ENCODE measurements at places on chromosomes 13 and 19.

- no peak for DNase-seq
Measured at GRCh38 chr13:59461411-59461810, 702.3 kb downstream of the DIAPH3 start.

- DNase-seq, result no peak
Measured at GRCh38 chr13:83980331-83980730, 98.1 kb upstream of the SLITRK1 start.

GRCh38 chr19:42018503-42019193 is 24.6 kb upstream of the ATP1A3 start:
- no peak for DNase-seq

GRCh38 chr19:55252760-55253663 is 5.8 kb downstream of the PPP6R1 start:
- DNase-seq, result no peak

DNA sequence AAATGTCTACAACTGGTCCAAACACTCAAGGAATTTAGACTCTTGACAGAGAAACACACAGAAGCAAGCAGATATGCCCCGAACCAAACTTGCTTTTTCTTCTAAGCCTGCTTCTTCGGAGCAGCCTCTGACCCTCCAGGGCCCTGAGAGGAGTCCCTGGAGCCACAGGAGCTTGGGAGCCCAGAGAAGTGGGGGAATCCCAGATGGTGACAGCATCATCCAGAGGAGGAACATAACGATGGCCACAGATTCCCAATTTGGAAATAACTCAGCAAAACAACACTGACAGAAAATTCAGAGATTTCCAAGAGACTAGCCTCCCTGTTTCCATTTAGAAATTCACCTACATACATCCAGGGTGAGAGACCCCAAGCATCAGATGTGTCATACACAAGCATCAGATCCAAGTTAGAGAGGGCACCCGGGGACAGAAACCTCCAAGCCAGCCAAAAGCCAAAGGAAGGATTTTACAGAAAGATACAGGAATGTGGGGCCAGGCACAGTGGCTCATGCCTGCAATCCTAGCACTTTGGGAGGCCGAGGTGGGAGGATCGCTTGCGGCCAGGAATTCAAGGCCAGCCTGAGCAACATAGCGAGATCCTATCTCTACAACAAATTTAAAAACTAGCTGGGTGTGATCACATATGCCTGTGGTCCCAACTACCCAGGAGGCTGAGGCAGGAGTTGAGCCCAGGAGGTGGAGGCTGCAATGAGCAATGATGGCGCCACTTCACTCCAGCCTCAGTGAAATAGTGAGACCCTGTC is 2.0 kb upstream of the PVR start:
- no peak for DNase-seq

- DNase-seq, result no peak
Measured at GRCh38 chr19:18901491-18901890, 5.5 kb upstream of the CERS1 start.

DNA sequence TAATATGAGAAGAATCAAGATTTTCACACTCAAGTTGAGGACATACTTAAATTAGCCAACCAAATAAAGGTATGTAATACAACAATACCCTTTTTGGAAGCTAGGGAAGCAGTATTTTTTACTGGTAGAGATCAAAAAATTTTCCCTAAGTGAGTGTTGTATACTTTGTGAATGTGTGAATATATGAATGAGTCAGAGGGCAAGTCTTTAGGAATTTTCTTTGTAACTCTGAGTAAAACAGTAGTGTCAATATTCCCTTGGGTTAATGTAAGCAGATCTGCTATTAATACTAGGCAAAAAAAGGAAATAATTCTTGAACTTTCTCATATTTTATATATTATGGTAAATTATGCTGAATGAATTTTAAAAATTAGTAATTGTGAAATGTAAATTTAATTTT is 1161.8 kb upstream of the MIR17HG start:
- no peak for DNase-seq

GRCh38 chr13:33202644-33203169 is 82.8 kb downstream of the STARD13 start:
- DNase-seq, result no peak

DNA sequence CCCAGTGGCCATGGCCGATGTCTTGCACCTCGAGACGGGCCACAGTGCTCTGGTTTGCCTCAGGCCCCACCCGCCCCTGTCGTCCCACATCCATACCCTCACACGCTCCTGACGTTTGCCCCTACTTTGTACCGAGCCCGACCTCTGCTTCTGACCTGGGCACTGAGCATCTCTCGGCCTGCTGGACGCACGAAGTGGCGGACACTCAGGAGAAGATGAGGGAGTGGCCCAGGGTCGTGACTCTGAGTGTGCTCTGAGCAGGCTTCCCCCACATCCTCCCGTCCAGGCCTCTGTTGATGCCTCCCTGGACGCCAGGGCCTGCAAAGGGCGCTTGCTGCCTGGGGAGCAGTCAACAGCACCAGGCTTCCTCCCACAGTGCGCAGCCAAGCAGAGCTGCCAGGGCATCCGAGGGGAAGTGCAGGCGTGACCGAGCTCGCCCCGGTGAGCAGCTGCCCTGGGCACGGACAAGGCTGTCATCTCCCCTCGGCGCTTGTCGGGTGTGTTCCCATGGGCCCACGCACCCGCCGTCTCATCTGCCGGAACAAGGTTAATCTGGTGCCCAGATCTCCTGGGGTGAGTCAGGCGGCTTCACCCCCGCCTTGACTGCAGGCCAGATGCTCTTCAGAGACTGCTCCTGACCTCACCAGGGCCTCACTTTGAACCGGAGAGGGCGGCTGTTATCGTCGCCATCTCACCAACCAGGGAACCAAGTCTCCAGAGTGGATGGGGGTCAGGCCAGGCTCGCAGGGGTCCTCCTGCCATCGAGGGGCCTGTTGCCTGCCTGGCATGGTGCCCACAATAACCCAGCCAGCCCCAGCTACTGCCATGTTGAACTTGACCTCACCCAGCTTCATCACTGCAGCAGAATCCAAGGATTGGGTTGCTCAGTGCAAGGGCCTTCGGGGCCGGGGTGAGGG is 27.2 kb downstream of the COMP start:
- DNase-seq, result no peak

- no peak for DNase-seq
Measured at GRCh38 chr19:13033819-13034611, 38.7 kb downstream of the NFIX start.

DNA sequence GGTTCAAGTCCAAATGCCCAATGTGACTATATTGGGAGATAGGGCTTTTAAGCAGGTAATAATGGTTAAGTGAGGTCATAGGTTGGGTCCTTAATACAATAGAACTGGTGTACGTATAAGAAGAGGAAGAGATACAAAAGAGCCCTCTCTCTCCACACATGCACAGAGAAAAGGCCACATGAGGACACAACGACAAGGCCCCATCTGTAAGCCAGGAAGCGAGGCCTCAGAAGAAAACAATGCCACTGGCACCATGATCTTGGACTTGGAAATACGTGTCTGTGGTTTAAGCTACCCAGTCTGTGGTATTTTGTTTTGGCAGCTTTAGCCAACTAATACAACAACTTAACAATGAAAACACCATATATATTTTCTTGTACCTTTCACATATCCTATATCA is 23.4 kb upstream of the RFC3 start:
- no peak for DNase-seq

- no peak for DNase-seq
Measured at GRCh38 chr13:97261254-97262005, 39.3 kb downstream of the MBNL2 start.

- no peak for DNase-seq
Measured at GRCh38 chr13:73273745-73274144, 214.9 kb downstream of the KLF5 start.

DNA sequence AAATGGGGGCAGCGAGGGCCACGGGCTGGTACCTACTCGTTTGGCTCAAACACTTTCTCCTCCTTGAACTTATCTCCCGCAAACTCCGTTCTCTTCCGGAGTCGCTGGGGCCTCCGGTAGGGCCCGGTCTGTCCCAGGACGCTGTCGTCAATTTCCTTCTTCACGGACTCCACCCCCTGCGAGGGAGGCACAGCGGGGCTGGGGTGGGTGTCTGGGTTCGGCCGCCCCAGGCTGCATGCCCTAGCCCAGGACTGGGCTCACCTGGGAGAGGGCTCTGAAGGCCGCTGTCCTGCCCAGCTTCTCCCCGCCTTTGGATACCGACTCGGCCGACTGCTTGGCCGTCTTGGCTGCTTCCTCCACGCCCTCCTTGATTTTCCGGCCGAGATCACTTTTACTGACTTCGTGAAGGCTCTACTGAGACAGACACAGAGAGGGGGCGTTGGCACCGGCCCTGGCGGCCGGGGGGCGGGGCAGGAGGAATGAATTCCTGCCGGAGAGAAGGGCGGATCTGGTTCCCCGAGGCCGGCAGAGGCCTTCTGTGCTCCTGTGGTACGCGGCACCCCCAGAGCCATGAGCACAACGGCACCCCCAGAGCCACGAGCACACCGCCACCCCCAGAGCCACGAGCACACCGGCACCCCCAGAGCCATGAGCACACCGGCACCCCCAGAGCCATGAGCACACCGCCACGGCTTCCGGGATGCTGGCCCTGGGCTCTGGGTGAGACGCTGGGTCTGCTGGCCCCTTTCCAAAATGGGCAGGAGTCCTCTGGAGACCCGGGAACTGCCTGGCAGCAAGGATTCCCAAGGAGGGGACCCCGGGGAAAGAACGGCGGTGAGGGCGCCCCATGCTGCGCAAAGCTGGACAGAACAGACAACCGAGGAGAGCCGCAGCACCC is 8.1 kb upstream of the CTXN1 start:
- DNase-seq, result no peak

DNA sequence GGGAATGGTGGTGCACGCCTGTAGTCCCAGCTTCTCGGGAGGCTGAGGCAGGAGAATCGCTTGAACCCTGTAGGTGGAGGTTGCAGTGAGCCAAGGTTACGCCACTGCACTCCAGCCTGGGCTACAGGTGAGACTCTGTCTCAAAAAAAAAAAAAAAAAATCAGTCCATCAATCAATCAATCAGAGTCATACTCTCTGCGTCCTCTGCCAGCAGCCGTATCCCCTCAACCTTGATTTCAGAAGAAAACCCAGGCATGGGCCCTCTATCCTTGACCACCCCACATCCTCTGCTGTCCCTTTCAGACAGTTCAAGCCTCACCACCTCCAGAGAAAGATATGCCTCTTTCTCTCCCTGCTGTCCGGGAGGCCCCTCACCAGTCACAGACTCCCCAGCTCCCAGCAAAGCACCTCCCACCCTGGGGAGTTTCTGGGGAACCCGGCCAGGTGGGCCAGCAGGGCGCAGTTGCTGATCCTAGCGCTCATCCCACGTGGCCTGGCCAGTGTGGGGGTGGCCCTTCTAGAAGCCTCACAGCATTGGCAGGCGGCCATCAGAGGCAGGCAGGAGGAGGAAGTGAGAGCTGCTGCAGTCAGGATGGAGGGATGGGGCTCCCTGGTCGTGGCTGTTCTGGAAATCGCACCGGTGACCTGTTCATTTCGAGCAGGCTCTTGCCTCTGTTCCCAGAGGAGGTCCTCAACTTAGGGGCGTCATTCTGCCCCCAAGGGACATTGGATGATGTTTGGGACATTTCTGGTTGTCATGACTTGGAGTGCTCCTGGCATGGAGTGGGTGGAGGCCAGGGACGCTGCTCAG is 10.2 kb upstream of the JSRP1 start:
- no peak for DNase-seq

DNA sequence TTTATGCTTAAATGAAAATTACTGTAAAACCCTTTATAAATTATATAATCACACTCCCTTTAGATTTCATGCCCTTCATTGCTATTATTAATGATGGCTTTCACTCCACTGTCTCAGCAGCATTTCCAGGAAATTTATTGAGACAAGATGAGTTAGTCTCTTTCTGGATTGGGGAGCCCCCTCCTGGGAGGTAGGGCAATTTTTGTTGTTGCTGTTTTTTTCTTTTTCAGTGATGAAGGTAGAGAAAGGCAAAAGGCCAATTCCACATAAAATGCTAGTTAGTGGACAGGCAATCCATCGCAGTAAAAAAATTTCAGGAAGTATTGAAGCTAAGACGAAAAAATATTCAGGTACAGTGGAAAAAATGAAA is 80.2 kb downstream of the TEX26 start:
- no peak for DNase-seq

DNA sequence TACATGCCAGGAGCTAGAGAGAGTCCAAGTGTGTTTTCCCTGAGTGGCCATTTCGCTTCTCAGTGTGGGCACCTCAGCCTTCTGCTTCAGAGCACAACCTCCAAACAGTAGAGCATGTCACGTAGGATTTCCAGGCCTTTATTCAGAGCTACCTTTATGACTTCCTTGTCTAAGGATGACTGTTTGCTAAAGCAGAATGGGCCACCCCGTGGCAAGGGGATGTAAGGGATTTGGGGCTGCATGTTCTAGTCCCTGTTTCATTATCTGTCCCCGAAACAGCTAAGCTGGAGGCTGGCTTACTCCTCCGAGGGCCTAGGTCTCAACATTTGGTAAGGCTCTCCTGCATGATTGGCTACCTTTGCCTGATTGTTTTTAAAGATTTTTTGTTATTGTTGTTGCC is 6.0 kb downstream of the RNASEH2B start:
- DNase-seq, result no peak

DNA sequence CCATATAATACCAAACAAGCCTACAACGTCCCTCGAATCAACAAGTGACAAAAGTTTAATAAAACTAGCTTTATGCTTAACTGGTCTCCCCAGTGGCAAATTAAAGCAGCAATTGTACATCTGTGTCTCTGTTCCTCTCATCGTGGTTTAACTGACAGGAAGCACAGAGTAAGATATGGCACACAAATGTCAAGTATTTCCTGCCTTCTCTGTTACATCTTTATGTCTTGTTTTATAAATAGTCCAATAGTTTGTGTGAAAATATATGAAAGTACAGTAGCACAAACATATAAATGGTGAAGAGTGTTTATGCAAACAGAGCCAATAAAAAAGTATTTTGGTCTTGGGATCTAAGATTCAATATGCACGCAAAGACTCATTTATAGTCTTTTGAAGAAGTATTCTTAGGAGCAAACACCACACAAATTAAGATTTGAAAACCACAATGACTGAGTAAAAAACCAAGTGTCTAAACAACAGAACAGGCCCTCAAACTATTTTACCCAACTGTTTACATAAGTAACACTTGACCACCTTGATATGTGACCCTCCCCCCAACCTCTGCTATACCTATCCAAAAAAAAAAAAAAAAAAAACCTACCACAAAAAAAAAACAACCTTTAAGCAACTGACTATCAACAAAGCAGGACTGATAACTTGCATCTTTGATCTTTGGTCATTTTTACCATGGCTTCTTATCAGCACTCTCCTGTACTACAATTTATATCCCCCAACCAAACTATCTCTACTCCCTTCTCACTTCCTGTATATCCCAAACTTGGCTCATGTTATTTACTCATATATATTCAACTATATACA is 14.0 kb downstream of the ELF1 start:
- no peak for DNase-seq

- DNase-seq, result no peak
Measured at GRCh38 chr13:90270226-90270625, 1077.3 kb upstream of the MIR17HG start.

DNA sequence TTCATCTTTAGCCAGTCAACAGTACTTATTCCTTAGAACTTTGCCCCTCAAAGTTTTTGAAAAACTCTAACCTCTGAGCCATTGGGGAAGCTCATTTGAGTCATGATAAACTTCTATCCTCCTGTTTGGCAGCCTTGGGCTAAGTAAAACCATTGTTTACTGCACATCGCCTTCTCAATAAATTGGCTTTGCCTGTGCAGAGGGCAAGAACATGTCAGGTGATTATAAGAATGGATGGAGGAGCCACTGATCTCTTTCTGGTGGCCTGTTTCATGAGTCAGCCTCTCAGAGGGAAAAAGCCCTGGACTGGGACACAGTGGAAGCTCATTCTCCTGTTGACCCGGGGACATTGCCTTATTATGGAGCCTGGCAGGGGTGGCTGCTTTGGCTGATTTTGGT is 19.4 kb upstream of the PSG4 start:
- DNase-seq, result no peak

Data from activated CD8-positive, alpha-beta memory T cell treated with anti-CD3 and anti-CD28 coated beads for 4 hours (primary cell).